Mucosa of descending colon (tissue), 3 donors: ENCODE measurements at places on chromosomes 2 and 18. TPM values are rescaled to one million over a fixed set of nuclear protein-coding genes. Genes with fewer than 3 reads are reported as not detected.

- DNase-seq, result no peak
These were observed 57.6 kb downstream of the ITGB6 start for GRCh38 chr2:160142472-160142871.

GRCh38 chr2:190443055-190443454, 34.9 kb downstream of the MFSD6 start:
- DNase-seq, result no peak

- DNase-seq, result no peak
These were observed 21.6 kb upstream of the RPRD1A start for GRCh38 chr18:36089001-36089400.

Gene TWIST2
- total RNA-seq, result 13.4 TPM

Gene CHN1
- 2.1 TPM for total RNA-seq

GRCh38 chr2:135494917-135495316, 36.1 kb downstream of the ZRANB3 start:
- no peak for DNase-seq

DNA sequence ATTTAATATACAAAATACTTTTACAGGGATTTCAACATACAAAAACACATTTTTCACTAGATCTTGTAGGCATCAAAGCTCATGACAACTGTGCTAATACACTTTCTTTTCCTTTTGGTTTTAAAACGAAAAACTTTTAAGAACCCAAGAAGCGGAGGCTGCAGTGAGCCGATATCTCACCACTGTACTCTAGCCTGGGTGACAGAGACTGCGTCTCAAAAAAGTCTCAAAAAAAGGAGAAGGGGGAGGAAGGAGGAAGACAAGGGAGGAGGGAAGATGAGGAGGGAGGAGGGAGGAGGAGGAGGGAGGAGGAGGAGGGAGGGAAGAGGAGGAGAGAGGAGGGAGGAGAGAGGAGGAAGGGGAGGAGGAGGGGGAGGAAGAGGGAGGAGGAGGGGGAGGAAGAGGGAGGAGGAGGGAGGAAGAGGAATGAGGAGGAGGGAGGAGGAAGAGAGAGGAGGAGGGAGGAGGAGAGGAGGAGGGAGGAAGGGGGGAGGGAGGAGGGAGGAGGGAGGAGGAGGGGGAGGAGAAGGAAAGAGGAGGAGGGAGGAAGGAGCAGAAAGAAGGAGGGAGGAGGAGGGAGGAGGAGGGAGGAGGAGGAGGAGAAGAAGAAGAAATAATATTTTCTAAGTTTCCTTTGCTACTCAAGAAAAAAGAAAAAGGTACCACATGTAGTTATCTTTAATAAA, 13.8 kb downstream of the ROCK2 start:
- no peak for DNase-seq

DNA sequence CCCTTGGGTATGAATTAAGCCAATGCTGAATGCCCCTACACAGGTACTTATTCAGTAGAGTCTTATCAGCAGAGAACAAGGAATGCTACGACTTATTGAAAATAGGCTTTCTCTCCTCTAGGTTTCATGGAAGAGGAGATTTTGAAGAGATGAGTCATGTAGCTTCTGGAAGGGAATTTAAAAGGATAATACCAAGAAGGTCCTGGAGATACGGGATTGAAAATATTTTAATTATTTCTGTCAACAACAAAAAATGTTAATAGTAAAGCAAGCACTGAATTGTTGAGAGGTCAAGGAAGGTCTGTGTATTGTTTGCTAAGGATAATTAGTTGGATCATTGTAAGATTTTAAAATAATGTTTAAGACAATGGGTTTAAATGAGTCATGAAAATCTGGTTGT, 293.0 kb upstream of the SPHKAP start:
- DNase-seq, result no peak

- no peak for DNase-seq
These were observed 55.9 kb upstream of the ATL2 start for GRCh38 chr2:38432820-38433606.

DNA sequence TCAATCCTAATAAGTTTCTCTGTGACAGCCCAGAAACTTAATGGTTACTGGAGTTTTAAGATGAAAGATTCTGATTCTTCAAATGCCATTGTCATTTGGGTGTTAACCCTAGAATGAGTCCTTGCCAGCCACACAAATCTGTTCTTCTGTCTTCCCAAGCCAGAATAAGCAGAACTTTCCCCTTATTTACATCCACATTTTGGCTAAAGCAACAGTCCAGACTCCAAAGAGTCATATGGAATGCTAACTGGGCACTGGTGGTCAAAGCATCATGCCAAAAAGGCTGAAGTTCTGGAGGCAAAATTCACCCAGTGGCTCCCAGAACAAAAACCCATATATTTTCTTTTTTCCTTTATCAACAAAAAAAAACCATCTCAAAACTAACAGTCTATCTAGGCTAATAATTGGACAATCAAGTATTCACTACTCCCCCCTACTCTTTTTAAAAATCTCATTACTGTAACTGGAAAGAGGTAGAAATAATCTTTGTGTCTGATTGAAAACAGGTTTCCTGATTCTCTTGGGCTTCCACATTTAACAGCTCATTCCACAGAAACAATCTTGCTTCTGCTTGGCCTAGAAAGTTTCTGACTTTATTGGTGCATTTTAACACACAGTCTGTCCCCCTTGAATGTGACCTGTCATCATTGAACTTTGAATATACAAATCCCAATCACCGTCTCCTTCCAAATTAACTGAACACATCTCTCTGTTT, 89.6 kb upstream of the SETBP1 start:
- no peak for DNase-seq

- DNase-seq, result no peak
These were observed 115.8 kb upstream of the PDE1A start for GRCh38 chr2:182542501-182543258.

GRCh38 chr2:163157411-163157810, 318.8 kb upstream of the KCNH7 start:
- no peak for DNase-seq

DNA sequence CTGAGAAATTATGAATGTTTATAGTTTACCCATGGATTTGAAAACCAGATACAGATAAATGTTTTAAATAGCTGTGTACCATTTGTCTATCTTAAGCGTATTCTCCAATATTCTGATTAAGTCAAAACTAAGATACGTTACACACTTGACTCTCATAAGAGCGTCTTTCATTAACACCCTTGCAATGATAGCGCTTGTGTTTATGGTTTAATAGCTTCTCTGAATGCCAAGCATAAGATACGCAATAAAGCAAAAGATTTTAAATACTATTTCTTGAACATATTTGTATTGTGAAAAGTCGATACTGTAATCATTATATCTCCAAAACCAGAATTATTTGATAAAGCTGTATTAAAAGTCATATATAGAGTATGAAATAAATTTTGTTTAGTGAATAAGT, 3.0 kb downstream of the CALCRL start:
- DNase-seq, result no peak

GRCh38 chr18:63757541-63757940, 17.7 kb upstream of the SERPINB7 start:
- no peak for DNase-seq

GRCh38 chr2:112605926-112606325, 21.5 kb downstream of the CHCHD5 start:
- DNase-seq, result no peak

DNA sequence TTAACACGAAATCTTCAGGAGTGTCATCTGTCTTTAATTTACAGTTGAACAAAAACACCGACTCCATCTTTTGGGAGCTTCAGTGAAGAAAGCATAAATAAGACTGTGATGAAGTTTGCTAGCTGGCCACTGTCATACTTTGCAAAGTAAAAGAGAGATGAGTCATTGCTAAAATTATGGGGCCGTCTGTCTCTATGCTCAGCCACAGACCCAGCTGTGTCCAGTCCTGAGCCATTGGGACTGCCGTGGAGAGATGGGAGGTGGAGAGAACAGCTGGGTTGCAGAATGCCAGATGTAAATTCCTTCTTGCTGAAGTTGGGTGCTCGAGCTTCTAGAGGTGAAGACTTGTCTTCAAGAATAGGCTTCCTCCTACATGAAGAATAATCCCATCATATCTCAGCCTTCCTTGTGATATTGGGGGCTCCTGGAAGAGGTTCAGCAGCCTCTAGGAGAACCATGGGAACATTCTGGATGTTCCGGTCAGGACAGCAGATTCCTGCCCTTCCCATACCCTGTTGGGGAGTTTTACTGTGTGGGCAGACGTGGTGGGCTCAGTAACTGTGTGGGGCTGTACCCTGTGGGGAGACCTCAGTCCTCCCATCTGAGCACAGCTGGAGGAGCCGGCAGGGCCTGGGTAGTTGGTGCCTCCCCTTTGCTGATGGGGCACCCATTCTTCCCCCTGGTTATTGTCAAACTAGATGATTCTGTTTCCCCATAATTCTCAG, 71.1 kb downstream of the LDLRAD4 start:
- DNase-seq, result no peak

DNA sequence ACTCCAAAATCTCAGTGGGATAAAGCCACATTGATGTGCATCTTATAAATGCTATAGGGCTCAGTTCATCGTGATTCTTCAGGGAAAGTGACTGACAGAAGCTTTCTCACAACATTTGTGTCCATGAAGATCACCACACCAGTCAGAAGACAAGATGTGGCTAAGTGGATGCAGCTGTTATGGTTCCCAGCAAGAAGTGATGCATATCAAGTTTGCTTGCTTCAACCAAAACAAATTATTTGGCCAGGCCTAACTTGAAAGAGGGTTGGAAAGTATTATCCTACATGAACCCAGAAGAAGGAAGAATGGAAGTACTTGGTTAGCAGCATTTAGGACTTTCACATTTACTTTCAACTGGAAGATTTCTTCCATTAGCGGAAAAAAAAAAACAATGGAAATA, 210.0 kb upstream of the ACVR2A start:
- DNase-seq, result no peak

GRCh38 chr2:218991674-218992168, 1.5 kb downstream of the CRYBA2 start:
- no peak for DNase-seq

Gene EPB41L3
- 98.9 TPM for total RNA-seq

Gene ANKRD29
- total RNA-seq, result 3.3 TPM

Gene MAP4K4
- total RNA-seq, result 54.6 TPM

GRCh38 chr18:44796429-44797428, 116.0 kb downstream of the SETBP1 start:
- DNase-seq, result no peak

DNA sequence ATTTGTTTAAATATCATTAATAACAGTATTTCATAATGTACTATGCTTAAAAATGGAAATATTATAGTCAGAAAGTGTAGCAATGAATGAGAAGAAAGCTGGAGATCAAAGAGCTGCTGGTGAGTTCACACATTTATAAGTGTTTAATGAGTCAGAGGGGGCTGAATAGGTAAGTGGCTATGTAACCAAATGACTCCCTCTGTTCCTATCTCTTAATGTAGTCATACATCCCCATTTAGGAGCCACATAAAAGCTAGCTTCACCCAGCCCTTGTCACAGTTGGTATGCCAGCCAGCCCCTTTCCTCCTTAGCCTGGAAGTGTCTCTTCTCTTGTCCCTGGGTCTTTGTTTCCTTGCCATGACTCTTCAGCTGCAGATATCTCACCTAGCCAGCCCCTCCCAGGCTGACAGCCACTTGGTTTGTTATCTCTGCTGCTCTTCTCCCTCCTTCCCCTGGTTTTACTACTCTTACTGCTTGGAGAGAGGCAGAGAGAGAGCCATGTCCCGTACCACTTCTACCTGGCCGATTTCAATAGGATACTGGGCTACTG, 438.6 kb upstream of the HNMT start:
- DNase-seq, result no peak

GRCh38 chr18:24319757-24320156, 77.9 kb downstream of the OSBPL1A start:
- DNase-seq, result peak; percentile 29

GRCh38 chr2:46915281-46915810, at the start of gene MCFD2:
TSS of gene MCFD2 (minus strand) at chr2:46915806. CDS start at chr2:46909171, 6,635 bp downstream.
- no peak for DNase-seq

Gene SEPTIN10
- total RNA-seq, result 79.3 TPM
